ENCODE measurements at places on chromosomes 2 and 18.

- DNase-seq: no peak
Observed at GRCh38 chr2:160993654-160994061, 166.6 kb upstream of the TANK start.

GRCh38 chr2:59798687-59799232, 754.7 kb downstream of the BCL11A start:
- no peak for DNase-seq

DNA sequence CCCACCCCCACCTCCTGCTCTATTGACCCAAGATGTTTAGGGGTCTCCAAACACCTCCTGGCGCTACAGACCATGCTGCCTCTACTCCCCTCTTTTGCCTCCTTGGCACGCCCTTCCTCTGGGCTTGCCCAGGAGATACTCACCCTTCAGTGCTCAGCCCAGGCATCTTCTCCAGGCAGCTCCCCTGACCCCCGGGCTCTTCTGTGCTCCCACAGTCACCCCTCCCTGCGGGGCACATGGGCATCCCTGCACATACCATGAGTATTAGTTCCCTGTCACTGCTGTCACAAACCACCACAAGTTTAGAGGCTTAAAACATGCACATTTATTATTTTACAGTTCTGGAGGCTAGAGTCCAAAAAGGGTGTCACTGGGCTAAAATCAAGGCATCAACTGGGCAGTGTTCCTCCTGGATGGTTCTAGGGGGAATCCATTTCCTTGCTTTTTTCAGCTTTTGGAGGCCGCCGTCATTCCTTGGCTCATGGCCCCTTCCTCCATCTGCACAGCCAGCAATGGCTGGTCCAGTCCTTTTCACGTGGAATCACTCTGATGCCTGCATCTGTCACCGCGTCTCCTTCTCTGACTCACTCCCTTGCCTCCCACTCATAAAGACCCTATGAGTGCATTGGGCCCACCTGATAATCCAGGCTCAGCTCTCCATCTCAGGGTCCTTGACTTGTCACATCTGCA, 230.4 kb upstream of the COPS8 start:
- no peak for DNase-seq

DNA sequence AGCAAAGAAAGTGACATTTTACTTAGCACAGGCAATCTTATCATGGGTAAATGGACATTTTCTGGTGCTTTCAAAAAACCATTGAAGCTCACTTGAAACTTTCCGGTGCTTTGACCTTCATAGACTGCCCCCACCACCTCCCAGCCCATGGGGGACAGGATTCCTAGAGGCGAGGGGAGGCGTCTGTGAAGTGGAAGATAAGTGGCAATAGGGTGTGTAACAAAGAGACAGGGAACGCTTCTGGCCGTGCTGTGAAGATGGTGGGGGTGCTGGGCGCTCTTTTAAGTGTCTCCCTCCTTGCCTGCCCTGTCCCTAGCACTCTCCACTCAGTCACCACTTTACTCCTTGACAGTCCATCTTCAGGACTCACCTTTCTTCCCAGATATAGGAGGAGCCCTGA, 23.4 kb upstream of the GMPPA start:
- DNase-seq: no peak

DNA sequence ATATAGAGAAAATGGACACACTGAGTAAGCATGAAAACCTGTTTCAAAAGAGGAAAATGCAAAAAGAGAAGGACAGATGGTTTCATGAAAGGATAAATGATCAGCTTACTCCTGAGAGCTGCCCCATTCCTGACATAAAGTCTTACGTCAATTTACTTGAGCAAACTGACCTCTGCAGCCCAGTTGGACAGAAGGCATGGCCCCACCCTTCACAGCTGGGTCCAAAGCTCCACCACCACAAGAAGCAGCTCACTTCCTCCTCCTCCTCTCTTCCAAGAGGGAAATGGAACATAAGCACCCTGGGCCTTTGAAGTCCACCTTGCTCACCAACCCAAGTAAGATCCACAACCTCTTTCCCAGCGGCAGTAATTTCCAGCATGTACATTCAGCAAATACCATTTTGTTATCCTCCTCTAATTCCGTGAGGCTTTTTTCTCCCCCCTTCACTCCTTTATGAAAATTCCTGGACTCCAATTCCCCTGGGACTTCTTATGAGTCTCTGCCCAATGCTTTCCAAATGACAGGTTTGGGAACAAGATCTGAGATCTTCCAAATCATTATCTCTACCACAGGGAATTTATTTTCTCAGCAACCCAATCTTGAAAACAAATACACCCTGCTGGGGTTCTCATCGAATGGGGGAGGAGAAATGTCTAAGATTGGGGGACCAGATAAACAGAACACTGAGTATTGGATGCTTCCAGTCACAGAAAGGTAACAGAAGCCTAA, 10.1 kb downstream of the COL4A4 start:
- DNase-seq: peak; percentile 21
